ENCODE measurements at places on chromosomes 6 and 20. TPM values are rescaled to one million over a fixed set of nuclear protein-coding genes. Genes with fewer than 3 reads are reported as not detected.

DNA sequence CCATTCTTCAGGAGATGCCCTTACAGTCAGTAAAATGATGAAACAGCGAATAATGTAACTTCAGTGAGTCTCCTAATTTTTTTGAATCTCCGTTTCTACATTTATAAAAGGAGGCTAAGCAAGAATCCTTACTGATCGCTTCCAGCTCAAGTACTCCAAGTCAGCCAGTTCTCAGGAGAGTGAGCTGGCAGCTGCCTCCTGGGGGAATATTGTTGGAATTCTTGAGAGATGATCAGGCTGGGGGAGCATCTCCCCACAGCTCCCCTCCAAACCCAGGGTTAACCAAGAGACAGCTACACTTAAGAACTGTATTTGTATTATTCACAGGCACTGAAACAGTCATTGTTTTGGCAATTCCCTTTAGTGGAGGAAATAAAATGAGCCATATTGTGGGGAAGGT, 89.1 kb upstream of the PCSK2 start:
- no peaks in the 10 kb centered on the region for H3K36me3 ChIP-seq
- DNase-seq = no peak
- no peak overlapping the region for H3K27ac ChIP-seq
- no peak overlapping the region for H3K4me3 ChIP-seq
- no peaks in the 10 kb centered on the region for H3K27me3 ChIP-seq
- H3K4me1 ChIP-seq = no peaks in the 10 kb centered on the region

DNA sequence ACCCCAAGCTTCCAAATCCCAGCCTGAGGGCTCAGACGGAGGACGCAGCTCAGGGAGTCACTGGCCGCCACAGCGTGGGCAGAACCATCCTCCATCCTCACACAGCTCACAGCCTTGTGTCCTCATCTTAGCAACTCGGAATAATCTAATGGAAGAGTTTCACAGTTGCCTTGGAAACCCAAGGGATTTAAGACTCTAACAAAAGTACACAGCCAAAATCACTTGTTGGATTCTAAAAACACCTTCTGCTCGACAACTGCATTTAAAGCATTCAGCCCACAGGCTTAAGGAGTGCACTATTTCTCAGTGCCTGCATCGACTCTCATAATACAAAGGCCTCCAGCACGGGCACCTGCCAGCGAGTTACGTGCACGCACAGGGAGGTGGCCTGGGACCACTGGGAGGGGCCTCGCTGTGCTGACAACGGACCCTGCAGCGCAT, 45.4 kb downstream of the ZBTB46 start:
- H3K27ac ChIP-seq = no peak overlapping the region
- H3K4me3 ChIP-seq = no peak overlapping the region
- H3K36me3 ChIP-seq = no peaks in the 10 kb centered on the region
- no peaks in the 10 kb centered on the region for H3K4me1 ChIP-seq

GRCh38 chr20:41249411-41250281, 67.9 kb downstream of the ZHX3 start:
- H3K4me3 ChIP-seq = no peak overlapping the region
- H3K27me3 ChIP-seq = no peaks in the 10 kb centered on the region
- no peaks in the 10 kb centered on the region for H3K36me3 ChIP-seq
- H3K4me1 ChIP-seq = peaks cover 7% of the 10 kb centered on the region
- peak; percentile 38 for DNase-seq

DNA sequence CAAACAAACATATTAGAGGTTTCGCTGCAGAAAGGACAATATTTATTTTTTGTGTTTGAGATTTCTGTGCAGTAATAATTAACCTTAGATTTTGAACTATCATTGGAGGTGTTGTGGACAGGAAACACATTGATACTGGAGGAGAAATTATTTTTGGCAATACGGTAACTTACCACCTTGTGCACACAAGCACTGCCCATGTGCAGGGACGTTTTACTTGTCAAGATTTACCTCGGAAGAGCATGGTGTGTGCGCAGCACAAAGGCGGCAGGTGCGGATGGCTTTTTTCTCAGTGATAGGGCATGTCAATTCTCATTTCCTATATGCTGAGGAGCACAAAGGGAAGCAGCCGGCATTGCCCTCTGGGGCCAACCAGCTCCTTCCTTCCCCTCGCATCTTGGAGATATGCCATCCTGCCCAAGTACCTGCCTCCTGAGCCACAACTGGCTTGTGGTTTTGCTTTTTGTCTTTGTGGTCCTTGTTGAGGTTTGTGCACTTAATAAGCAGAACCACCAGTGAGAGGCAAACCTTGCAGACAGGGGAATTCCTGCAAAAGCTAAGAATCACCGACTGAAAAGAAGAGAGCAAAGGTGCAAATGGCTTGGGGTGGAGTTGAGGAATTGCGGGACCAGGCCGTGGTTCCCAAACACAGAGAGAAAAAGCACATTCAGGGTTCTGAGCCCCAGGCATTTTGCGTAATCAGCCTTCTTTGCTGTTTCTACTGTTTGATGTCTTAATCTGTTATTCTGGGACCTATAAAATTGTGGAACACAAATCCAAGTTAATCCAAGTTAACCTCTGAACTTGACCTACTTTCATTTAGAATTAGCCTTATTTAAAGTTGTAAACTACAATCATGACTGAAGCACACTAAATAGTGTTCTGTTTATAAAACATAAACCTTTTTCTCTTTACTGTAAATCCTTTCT, 21.9 kb downstream of the SAMD5 start:
- no peak for DNase-seq
- no peak overlapping the region for H3K27ac ChIP-seq
- no peaks in the 10 kb centered on the region for H3K27me3 ChIP-seq
- no peaks in the 10 kb centered on the region for H3K36me3 ChIP-seq
- H3K4me1 ChIP-seq = no peaks in the 10 kb centered on the region
- H3K4me3 ChIP-seq = no peak overlapping the region

ESR1 gene
- total RNA-seq = 1.5 TPM

- no peaks in the 10 kb centered on the region for H3K36me3 ChIP-seq
- no peak for DNase-seq
- no peaks in the 10 kb centered on the region for H3K27me3 ChIP-seq
- H3K27ac ChIP-seq = no peak overlapping the region
Observed at GRCh38 chr6:105814745-105815536, 271.2 kb upstream of the PRDM1 start.

- DNase-seq = peak; percentile 69
- H3K4me1 ChIP-seq = peaks cover 10% of the 10 kb centered on the region
- no peaks in the 10 kb centered on the region for H3K27me3 ChIP-seq
Observed at GRCh38 chr6:113619077-113619476, 238.1 kb upstream of the MARCKS start.

MCCD1 gene
- not detected for total RNA-seq

SIRPD gene
- total RNA-seq = 0.37 TPM

- no peak for DNase-seq
- H3K36me3 ChIP-seq = 0 out of 2 replicates have a peak, but pooled peaks cover 5% of the 10 kb centered on the region
- no peaks in the 10 kb centered on the region for H3K4me1 ChIP-seq
- no peaks in the 10 kb centered on the region for H3K27me3 ChIP-seq
- no peak overlapping the region for H3K4me3 ChIP-seq
Observed at GRCh38 chr6:152018876-152019275, 211.4 kb downstream of the ESR1 start.

DNA sequence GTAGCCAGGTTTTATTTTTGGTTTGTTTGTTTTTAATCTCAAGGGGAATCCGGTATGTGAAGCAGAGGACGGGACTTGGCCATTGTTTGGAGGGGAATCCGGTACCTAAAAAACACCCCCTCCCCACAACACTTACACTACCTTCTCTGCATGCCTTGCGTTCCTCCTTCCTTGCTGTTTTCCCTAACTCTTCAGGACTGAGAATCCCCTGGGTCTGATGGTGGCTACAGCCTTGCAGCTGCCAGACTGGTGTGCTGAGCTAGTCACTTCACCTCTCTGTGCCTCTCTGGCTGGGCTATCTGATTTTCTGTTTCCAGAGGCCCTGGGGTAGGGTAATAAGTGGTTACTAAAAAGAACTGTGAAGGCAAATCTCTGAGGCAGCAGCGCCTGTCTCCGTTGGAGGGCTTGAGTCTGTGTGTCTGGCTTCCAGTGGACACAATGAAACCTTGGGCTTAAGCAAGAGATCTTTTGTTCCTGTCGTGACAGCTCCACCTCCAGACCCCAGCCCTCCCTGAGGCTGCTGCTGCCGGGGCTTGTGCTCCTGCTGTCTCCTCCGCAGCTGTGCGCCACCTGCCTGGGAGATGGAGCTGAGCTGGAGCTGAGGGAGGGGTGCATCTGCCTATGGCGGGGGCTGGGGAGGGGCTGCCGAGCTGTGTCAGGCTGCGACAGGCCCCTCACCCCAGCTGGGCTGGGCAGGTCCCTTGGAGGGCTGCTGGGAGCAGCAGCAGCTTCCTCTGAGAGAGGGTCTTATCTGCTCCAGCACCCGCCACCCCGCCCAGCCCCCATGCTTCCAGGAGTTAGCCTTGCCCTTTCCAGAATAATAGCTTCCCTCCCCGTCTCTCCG, 65.8 kb upstream of the CCDC167 start:
- H3K27me3 ChIP-seq = no peaks in the 10 kb centered on the region
- no peak for DNase-seq
- H3K4me1 ChIP-seq = no peaks in the 10 kb centered on the region
- H3K36me3 ChIP-seq = no peaks in the 10 kb centered on the region
- no peak overlapping the region for H3K4me3 ChIP-seq

- H3K36me3 ChIP-seq = peaks cover 8% of the 10 kb centered on the region
- DNase-seq = no peak
- peaks cover 16% of the 10 kb centered on the region for H3K4me1 ChIP-seq
- no peaks in the 10 kb centered on the region for H3K27me3 ChIP-seq
Observed at GRCh38 chr6:82371799-82372546, 8.4 kb downstream of the TPBG start.

TRIM15 gene
- total RNA-seq = not detected

BHLHE23 gene
- total RNA-seq = not detected

HLA-DOA gene
- not detected for total RNA-seq
